ENCODE measurements at places on chromosomes 7 and 10. TPM values are rescaled to one million over a fixed set of nuclear protein-coding genes. Genes with fewer than 3 reads are reported as not detected.

DNA sequence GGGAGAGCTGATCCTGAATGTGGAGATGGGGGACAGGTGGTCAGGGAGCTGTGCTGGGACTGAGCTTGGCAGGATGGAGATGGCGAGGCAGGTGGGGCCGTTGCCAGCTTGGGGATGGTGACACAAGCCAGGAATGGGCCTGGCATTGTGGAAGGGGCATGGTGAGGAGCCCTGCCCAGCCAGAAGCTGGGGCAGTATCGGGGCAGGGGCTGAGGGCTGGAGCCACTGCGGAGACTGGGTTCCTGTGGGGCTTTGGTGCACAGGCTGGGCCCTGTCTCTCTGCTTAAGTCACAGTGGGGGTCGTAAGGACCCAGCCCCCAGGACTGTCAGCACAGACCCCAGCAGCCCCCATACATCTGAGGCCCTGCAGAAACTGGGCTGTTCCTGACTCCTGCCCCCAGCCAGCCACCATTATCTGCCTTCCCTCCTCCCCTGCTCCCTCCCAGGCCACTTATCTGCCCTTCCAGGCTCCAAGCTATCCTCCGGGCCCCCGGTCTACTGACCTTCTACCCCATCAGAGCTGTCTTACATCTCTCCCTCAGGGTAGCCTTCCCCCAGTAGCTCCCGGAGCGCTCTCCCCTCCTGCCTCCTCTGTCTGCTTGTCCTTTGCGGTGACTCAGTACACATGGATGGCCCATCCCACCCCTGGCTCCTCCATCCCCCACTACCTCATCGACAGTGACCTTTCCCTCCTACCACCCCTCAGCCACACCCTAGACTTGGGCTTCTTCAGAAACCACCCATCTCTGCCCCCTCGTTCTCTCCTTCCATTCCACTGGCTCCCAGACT lies 44.2 kb downstream of the PPIF start:
- DNase-seq: no peak

The MSANTD7 gene
- polyA plus RNA-seq: 18.3 TPM

DNA sequence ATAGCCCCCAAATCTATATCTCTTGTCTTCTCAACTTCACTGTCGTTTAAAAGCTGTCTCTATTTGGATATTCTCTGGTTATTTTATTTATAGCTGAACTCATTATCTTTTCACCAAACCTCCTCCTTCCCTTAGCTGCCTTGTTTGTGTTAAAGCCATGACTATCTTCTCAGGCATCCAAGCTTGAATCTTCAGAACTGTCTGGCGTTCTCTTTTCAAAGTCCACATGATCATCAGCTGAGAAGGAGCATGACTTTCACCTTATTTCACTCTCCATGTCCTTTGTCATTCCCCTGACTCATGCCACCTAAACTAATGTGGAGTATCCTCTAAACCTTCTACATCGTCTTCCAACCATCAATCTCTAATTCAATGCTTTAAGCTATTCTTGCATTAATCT lies 5.7 kb upstream of the GLCCI1 start:
- DNase-seq: no peak

GRCh38 chr10:34641147-34641912 lies 173.8 kb downstream of the PARD3 start:
- DNase-seq: no peak

DNA sequence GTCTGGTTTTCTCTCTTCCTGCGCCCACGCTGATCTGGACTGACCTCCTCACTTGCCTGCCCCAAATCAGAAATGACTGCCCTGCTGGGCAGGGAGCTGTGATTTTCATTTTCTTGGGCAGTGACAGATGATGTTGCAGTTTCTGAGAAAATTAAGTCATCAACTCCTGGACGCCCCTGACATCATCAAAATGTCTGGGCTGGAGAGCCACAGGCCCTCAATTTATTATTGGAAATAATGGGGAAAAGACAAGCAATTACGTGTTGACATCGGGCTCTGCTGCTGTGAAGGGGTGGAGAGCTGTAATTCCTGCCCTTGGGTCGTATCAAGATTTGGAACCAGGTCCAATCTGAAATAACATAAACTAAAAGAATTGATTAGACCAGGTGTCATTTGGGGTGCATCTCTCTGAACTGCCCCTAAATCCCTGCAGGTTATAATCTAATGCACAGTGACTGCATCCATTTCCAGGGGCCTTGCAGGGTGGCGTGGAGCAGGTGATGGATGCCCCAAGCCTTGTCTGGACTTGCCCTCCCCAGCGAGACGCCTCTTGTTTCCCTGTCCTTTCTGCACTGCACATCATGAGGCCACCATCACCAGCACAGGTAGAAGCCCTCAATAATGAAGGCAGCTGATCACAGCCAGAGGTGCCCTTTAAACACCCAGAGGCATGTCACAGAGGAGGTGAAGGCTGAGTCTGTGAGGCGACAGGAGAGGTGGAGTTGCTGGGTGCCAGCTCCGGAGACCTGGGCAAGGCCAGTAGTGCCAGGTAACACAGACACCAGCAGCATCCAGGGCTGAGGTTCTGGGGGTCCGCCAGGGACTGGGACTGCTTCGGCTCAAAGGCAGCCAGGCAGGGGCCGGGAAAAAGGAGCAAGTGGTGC lies 98.7 kb downstream of the HTR5A start:
- no peak for DNase-seq

GRCh38 chr10:34966040-34966439 lies 124.1 kb downstream of the CUL2 start:
- no peak for DNase-seq

DNA sequence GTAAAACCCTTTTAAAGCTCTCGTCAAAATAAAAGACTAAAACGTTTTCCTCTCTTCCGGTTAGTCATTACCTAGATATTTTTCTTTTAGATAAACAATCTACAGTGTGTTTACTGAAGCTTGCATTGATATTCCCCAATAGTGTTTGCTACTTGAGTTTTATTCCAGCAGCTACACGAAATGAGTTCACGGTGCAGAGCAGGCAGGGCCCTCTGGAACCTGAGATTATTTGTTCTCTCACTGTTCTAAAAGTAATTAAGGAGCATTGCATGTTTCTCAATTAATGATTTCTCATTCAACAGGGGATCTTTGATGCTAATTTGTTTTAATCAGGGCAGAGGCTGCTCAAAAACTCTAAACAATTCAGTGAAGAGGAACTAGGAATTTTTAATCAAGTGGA lies 319.7 kb downstream of the GFRA1 start:
- DNase-seq: no peak

- DNase-seq: no peak
These were observed 1.5 kb downstream of the MAFK start for GRCh38 chr7:1531979-1532455.

GRCh38 chr7:33497051-33497450 lies 367.7 kb downstream of the BBS9 start:
- DNase-seq: no peak

DNA sequence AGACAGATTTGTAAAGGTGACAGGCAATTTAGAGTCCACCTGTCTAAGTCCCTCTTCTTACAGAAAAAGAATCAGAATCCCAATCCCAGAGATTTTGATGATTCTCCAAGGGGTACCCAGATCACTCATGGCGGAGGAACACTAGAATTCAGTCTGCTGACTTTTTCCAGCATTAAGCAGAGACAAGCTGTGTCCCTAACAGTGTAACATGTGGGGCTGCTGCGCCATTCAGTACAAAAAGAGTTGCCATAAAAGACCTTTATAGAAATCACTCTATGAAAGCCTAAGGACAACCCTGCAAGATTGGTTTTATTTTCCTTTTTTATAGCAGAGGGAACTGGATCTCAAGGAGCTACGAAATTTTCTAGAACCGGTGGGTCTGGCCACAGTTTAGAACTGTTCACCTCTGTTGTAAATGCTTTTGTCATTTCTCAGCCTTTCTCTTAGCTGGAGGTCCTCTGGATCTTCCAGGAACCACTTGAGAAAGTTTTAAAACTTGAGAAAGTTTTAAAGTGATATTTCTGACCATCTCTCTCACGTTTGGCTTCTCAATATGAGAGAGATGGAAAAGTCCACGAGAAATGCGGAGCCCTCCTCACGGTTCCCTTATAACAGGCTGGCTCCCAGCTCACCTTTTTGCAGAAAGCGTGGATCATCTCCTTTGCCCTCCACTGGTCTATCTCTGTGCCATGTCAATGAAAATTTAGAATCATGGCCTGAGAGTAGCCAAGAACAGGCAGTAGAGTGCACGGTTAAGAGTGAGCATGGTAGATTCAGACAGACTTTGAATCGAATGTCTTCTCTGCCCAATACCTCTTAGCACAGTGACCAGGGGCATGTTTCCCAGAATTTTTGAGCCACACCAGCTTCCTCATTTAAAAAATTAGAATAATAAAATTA lies 826 bp downstream of the GIMAP7 start:
- no peak for DNase-seq

The LIPM gene
- polyA plus RNA-seq: not detected

DNA sequence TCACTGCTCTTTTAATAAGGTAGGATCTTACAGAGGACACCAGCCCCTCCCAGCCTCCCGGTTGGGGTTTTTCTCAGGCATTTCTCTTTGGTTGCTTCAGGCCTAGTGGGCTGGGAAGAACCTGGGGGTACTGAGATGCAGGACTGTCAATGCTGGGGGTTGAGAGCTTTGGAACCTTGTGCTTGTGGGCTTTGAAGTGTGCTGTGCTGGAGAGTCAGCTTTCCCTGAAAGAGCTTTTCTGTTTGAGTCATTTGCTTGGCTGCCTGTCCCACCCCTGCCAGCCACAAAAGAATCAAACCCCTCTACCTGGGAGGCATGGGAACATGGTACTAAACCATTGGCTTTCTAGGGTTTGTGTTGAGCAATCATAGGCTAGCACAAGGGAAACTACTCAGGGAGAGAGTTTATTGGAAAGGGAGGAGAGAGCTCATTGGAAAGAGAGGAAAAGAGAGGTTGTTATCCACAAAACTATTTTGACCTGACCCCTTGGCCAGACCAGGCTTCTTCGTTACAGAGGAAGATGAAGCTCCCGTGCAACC lies 1.4 kb downstream of the SCD start:
- no peak for DNase-seq

The SEMA3A gene
- polyA plus RNA-seq: 14.5 TPM

- DNase-seq: no peak
These were observed 269.1 kb downstream of the GATA3 start for GRCh38 chr10:8323428-8324054.

DNA sequence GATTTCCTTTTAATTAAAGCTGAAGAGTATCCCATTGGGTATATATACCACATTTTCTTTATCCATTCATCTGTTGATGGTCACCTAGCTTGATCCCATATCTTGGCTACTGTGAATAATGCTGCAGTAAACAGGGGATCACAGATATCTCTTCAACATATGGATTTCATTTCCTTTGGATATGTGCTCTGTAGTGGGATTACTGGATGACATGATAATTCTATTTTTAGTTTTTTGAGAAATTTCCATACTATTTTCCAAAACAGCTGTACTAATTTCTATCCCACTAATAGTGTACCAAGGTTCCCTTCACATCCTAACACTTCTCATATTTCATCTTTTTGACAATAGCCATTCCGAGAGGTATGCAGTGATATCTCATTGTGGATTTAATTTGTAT lies 48.8 kb upstream of the PRPS1L1 start:
- no peak for DNase-seq

The PDE6C gene
- 2.2 TPM for polyA plus RNA-seq

DNA sequence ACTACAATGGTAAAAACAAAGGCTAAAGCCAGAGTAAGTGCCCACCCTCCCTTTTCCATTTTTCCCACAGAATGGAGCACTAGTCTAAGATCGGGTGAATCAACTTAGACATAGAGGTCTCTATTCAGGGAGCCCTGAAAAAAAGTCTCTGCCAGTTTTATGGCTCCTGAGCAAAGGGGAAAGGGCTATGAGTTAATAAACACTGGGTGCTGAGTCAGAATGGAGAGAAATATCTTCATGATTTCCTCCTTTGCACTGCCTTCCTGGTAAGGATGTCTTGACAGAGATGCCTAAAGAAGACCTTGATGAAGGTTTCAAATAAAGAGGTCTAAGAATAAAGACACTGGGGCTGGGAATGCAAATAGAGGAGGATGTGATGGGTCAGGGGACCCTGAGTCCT lies 607.4 kb upstream of the MBL2 start:
- no peak for DNase-seq

DNA sequence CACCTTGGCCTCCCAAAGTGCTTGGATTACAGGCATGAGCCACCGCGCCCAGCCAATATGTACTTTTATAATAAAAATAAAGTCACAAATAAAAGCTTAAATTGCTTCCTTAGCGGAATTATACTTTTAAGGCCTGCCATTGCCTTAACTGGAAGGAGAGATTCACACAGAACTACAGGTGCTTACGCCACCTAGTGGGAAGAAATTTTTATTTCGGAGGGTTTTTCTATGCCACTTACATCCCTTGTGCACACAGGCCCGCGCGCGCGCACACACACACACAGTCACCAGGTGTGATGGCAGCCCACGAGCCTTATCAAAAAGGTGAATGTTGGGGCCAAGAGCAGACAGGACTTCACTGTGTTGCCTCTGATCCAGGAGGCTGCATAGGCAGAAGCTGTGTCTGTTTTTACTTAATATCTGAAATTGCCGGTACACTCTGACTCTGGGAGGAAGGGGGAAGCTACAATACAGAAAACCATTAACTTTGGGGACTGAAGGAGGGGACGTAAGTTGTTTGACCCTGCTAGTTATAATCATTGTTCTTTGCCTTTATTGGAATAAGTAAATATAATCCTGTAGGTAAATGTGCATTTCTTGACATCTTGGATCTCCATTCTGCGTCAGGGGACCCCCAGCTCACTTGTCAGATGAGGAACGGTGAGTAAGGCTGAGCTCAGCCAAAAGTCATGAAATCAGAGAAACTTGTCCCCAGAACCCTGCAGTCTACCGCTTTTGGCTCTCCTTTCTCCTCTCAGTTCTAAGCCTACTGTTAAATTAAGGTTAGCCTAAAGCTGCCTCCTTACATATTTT lies 87.1 kb downstream of the SLC16A9 start:
- DNase-seq: peak; percentile 71

- DNase-seq: no peak
These were observed 81.3 kb upstream of the DKK1 start for GRCh38 chr10:52232561-52233350.

The PNLIPRP2 gene
- polyA plus RNA-seq: not detected

- peak; percentile 43 for DNase-seq
These were observed at the start of gene JAKMIP3 for GRCh38 chr10:132065491-132066105. Gene JAKMIP3 (plus strand): TSS chr10:132065946. CDS start chr10:132104809, 38,863 bp downstream.

Data from left kidney (tissue), 8 donors.